ENCODE measurements at places on chromosomes 3 and 15. TPM values are rescaled to one million over a fixed set of nuclear protein-coding genes. Genes with fewer than 3 reads are reported as not detected.
A peak's percentile ranks its signal among the peaks of the same experiment; 100 is the strongest.

GRCh38 chr3:168514252-168514651, 418.5 kb upstream of the GOLIM4 start:
- no peak overlapping the region for H3K4me3 ChIP-seq
- peaks cover 27% of the 10 kb centered on the region for H3K4me1 ChIP-seq
- H3K27ac ChIP-seq = peak overlapping the region; percentile 11
- no peak for DNase-seq
- no peaks in the 10 kb centered on the region for H3K27me3 ChIP-seq

- DNase-seq = no peak
- H3K36me3 ChIP-seq = peaks cover 3% of the 10 kb centered on the region
- no peak overlapping the region for H3K4me3 ChIP-seq
- H3K27ac ChIP-seq = no peak overlapping the region
Measured at GRCh38 chr3:142975316-142975995, 12.0 kb upstream of the PAQR9 start.

- no peaks in the 10 kb centered on the region for H3K36me3 ChIP-seq
- no peak overlapping the region for H3K4me3 ChIP-seq
- no peaks in the 10 kb centered on the region for H3K27me3 ChIP-seq
- H3K27ac ChIP-seq = no peak overlapping the region
Measured at GRCh38 chr3:62233065-62233464, 140.3 kb downstream of the FEZF2 start.

GRCh38 chr3:61686228-61686648, 124.9 kb downstream of the PTPRG start:
- DNase-seq = no peak
- H3K4me3 ChIP-seq = no peak overlapping the region
- H3K27me3 ChIP-seq = peaks cover 8% of the 10 kb centered on the region
- H3K4me1 ChIP-seq = peaks cover 90% of the 10 kb centered on the region

DNA sequence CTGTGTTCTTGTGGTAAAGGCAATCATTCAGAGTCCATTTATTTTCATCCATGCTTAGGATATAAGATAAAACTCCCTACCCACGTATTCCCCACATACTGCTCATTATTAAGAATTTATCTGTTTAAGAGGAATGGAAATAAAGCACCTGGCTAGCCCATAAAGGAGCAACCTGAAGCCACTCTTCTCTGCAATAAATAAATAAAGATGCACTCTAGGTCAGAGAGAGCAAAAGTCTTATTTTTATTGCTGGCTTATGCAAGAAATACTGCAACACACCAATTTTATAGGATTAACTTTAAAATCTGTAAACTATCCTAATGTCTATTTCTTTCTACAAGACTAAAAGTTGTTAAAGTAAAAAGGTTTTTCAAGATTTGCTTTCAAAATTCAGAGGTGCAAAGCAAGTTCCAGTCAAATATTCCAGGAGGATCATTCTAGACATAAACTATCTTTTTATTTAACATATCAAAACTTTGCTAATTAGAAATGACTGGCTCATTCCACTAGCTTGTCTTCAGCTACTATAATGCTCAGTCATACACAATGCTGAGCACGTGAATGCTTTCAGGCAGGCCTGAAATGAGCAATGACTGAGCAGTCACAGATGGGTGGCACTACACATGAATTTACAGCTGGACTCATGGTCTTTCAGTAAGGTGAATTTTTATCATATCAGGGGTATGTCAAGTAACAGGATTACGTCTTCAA, 7.1 kb downstream of the TJP1 start:
- peak overlapping the region; percentile 61 for H3K4me3 ChIP-seq
- peaks cover 4% of the 10 kb centered on the region for H3K36me3 ChIP-seq
- peaks cover 3% of the 10 kb centered on the region for H3K27me3 ChIP-seq

DNA sequence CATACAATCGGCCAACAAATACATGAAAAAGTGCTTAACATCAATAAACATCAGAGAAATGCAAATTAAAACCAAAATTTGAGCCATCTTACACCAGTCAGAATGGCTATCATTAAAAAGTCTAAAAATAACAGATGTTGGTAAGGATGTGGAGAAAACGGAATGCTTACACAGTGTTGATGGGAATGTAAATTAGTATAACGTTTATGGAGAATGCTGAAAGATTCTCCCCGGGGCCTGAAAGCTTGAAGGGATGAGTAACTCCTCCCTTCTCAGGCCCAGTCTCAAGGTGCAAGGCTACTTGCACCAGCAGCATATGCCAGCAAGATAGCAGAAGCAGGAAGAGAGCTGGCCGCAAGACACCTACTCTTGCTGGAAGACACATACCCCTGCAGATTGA, 123.7 kb upstream of the NLGN1 start:
- no peaks in the 10 kb centered on the region for H3K4me1 ChIP-seq
- no peak overlapping the region for H3K27ac ChIP-seq
- H3K36me3 ChIP-seq = no peaks in the 10 kb centered on the region
- H3K27me3 ChIP-seq = peaks cover 2% of the 10 kb centered on the region

- DNase-seq = no peak
- peaks cover 8% of the 10 kb centered on the region for H3K4me1 ChIP-seq
- H3K4me3 ChIP-seq = no peak overlapping the region
- H3K36me3 ChIP-seq = no peaks in the 10 kb centered on the region
- H3K27ac ChIP-seq = no peak overlapping the region
- peaks cover 2% of the 10 kb centered on the region for H3K27me3 ChIP-seq
Measured at GRCh38 chr3:74601793-74602192, 12.7 kb downstream of the CNTN3 start.

GRCh38 chr3:73259856-73260255, 198.4 kb downstream of the EBLN2 start:
- peaks cover 15% of the 10 kb centered on the region for H3K4me1 ChIP-seq
- no peak overlapping the region for H3K27ac ChIP-seq
- no peak overlapping the region for H3K4me3 ChIP-seq
- no peak for DNase-seq
- H3K27me3 ChIP-seq = peaks cover 4% of the 10 kb centered on the region
- no peaks in the 10 kb centered on the region for H3K36me3 ChIP-seq

DNA sequence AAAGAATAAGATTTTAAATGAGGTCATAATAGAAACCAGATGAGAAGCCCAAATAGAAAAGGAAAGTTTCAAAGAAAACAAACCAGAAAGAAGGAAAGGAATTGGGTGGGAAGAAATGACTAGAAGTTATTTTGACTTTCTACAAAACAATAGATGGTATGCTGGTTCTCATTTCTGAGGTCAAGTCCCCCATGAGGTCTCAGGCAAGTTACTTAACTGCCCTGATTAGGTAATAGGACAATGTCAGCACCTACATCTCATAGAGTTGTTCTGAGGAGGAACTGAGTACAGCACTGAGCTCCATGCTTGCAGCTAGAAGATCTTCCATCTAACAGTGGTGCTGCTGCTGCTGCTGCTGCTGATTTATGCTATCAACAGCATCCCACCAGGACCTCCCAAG, 185.9 kb downstream of the ERC2 start:
- H3K4me1 ChIP-seq = peaks cover 14% of the 10 kb centered on the region
- H3K27ac ChIP-seq = no peak overlapping the region
- H3K36me3 ChIP-seq = peaks cover 16% of the 10 kb centered on the region
- no peak for DNase-seq
- H3K27me3 ChIP-seq = peaks cover 5% of the 10 kb centered on the region

- H3K4me1 ChIP-seq = peaks cover 3% of the 10 kb centered on the region
- H3K27ac ChIP-seq = no peak overlapping the region
- DNase-seq = no peak
- no peak overlapping the region for H3K4me3 ChIP-seq
- no peaks in the 10 kb centered on the region for H3K27me3 ChIP-seq
- no peaks in the 10 kb centered on the region for H3K36me3 ChIP-seq
Measured at GRCh38 chr15:99238849-99239248, 10.5 kb downstream of the TTC23 start.

DNA sequence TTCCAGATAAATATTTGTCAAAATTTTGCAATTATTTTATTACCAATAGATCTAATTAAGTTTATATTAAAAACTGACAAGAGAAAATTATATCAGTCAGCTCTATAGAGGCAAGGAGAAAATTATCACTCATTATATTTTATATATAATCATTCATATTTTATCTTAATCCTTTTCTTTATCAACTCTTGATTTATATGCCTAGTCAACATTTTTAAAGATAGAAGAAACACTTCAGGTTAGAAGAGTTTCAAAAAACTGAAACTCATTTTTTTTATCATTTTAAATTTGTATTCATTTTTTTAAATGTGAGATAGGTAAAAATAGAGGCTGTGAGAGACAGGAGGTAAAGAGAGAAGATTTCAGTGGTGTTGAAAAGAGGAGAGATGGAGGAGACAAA, 217.3 kb upstream of the P2RY1 start:
- peaks cover 13% of the 10 kb centered on the region for H3K4me1 ChIP-seq
- no peak for DNase-seq
- H3K36me3 ChIP-seq = no peaks in the 10 kb centered on the region
- no peak overlapping the region for H3K27ac ChIP-seq

DNA sequence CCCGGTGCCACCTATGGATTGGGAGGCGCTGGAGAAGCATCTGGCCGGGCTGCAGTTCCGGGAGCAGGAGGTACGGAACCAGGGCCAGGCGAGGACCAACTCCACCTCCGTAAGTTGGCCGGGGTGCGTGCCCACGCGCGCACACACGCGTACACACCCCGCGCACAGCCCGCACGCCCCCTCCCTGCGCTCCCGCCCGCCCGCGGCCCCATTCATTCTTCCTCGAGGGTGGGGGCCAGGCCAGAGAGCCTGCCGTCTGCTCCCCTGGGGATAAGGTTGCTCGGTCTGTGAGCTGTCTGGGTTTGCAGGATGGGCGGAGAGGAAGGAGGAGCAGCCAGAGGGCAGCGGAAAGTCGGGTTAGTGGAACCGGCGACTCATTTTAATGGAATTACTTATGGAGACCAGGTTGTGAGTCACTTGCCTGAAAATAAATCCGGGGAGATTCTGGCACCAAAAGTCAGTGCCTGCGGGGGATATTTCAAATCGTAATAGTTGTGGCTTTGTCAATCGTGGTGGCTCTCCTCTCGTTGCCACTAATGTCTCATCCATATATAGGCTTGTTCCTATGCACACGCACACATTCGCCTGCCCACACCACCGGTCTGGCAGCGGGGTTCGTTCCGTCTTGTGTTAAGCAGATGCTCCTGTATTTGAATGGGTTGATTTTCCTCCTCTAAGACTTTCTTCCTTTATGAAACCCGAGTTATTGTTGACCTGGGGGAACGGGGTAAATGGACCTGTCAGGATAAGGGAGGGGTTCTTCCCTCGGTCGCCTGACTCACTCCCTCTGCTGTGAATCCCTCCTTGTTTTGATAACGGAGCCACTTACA, 223.4 kb upstream of the IL12A start:
- peak overlapping the region; percentile 97 for H3K4me3 ChIP-seq
- H3K4me1 ChIP-seq = peaks cover 12% of the 10 kb centered on the region
- H3K27me3 ChIP-seq = peaks cover 14% of the 10 kb centered on the region
- H3K27ac ChIP-seq = peak overlapping the region; percentile 86
- peak; percentile 65 for DNase-seq

- no peak for DNase-seq
- H3K27me3 ChIP-seq = peaks cover 6% of the 10 kb centered on the region
- no peaks in the 10 kb centered on the region for H3K36me3 ChIP-seq
- H3K27ac ChIP-seq = peak overlapping the region; percentile 88
Measured at GRCh38 chr3:32571192-32571485, 481 bp upstream of the DYNC1LI1 start.

GRCh38 chr3:190436331-190436730, 13.4 kb downstream of the TMEM207 start:
- H3K4me3 ChIP-seq = no peak overlapping the region
- DNase-seq = no peak
- H3K36me3 ChIP-seq = no peaks in the 10 kb centered on the region
- H3K27ac ChIP-seq = no peak overlapping the region

- no peak overlapping the region for H3K4me3 ChIP-seq
- no peak for DNase-seq
- no peaks in the 10 kb centered on the region for H3K27me3 ChIP-seq
- H3K36me3 ChIP-seq = no peaks in the 10 kb centered on the region
Measured at GRCh38 chr15:63340878-63341277, 40.8 kb downstream of the CA12 start.

DNA sequence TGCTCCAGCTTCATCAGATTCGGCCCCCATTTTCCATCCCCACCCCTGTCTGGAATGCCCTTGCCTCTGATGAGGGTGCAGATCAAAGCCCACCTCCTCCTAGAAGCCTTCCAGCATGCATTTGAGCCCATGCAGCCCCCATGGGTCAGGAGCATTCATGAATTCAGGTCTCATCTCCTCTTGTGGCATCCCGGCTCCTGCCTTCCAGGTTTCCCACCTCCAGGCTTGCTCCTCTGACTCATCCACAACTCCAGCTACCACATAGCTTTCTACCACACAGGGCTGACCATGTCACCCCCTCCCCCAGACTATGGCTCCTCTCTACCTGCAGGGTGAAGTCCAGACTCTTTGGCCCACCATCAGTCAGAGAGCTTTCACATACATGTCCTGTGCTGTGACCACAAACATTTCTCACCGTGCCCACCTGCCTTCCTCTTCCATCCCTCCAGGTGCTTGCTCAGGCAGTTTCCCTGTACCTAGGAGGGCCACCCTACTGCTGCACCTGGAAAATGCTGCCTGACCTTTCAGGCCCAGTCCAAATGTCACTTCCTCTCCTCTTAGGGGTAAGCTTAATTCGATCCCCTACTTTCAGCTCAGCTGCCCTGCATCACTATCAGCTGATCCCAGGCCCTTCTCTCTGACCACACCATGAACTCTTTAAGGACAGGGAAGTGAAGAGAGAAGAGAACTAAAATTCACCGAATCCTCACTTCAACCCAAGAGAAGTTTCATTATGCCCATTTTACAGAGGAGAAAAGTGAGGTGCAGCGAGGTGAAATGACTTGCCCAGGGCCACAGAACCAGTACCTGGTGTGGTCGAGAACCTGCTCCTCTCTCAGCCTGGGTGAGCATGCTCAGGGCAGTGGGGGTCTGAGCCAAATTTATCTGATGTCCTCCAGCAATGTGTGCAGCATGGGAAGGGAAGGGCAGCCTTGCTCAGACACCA, 13.7 kb upstream of the FGD5 start:
- H3K36me3 ChIP-seq = no peaks in the 10 kb centered on the region
- no peak overlapping the region for H3K27ac ChIP-seq
- no peak for DNase-seq
- H3K27me3 ChIP-seq = peaks cover 10% of the 10 kb centered on the region
- no peak overlapping the region for H3K4me3 ChIP-seq

DNA sequence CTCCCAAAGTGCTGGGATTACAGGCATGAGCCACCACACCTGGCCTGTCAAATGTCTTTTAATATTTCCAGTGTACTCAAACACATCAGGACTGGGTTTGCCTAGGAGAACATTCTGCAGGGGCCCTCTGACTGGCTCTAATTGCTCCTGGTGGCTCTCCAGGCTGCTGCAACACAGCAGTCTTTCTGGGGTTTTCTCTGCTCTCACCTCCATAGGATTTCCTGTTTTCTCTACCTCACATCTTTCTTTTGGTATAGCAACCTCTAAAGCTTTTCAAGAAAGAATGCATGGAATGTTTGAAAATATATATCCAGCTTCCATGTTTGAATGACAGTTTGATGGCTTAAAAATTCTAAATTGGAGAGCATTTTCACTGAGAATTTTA, 83.3 kb upstream of the IGSF10 start:
- H3K27ac ChIP-seq = no peak overlapping the region

VIPR1 gene
- total RNA-seq = not detected

CELF6 gene
- 4.1 TPM for total RNA-seq

SGO1 gene
- 5.0 TPM for total RNA-seq

POMGNT2 gene
- 31.1 TPM for total RNA-seq

RTP3 gene
- not detected for total RNA-seq

ARMC8 gene
- total RNA-seq = 54.4 TPM

NMB gene
- 6.9 TPM for total RNA-seq

FGF12 gene
- total RNA-seq = 33.1 TPM

ATP11B gene
- total RNA-seq = 36.2 TPM

GOLGA8R gene
- not detected for total RNA-seq

Measured in glutamatergic neuron (in vitro differentiated cells).